Ammon's horn (tissue), 1 donor: ENCODE measurements at places on chromosomes 7 and 10.

GRCh38 chr7:90788052-90788451 is 191.9 kb downstream of the CDK14 start:
- DNase-seq: no peak

- no peak for DNase-seq
Observed at GRCh38 chr7:148185041-148185440, 405.5 kb upstream of the C7orf33 start.

GRCh38 chr10:130079614-130080460 is 30.8 kb downstream of the C10orf143 start:
- DNase-seq: no peak

- no peak for DNase-seq
Observed at GRCh38 chr7:12508554-12508953, 62.0 kb upstream of the SCIN start.

DNA sequence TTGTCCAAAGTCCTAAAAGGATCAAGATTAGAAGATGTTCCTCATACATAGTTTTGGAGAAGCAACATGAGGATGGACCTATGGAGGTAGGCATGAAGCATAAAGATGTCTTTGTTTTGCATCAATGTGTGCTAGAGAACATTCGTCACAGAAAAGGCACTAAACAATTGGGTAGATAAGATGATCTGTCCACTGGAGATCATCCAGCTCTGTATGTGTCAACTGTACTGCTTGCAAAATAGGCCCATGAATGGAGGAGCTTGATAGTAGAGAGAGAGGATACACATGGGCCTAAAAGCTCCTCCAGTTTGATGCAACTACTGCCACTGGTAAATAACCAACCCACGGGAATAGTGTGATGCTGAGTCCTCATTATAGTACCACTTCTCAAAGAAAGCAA is 286.4 kb upstream of the HGF start:
- DNase-seq: no peak

DNA sequence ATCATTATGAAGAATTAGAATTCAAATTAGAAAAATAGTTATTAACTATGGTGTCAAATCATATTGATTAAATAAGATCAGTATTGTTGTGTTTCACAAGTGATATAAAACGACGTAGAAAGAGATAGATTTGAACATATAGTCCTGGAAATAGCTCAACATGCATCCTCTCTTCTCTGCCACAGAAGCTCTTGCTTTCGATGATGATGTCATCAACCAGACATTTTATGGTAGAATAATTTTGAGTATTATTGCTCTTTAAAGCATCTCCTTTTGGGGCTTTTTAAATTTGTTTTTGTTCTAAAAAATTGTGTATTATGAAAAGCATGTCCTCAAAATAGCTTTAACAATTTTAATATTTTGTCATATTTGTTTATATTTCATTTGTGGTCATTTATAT is 95.0 kb downstream of the DGKB start:
- DNase-seq: no peak

DNA sequence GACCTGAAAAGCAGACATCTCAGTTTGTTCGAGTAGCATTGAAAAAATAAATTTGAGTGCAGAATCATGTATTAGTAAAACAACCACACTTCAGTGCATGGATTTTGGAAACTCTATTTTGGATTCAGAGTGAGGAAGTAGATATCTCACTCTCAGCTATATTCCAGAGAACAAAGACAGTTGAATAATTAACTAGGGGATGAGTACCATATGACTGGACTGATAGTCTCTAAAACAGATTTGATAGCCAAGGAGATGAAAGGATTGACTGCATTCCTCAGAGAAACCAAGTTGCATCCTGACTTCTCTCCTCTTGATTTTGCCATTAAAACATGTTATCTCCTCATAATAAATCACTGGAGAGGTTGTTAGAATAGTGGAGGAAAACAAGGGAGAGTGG is 268.4 kb upstream of the SP4 start:
- DNase-seq: no peak

DNA sequence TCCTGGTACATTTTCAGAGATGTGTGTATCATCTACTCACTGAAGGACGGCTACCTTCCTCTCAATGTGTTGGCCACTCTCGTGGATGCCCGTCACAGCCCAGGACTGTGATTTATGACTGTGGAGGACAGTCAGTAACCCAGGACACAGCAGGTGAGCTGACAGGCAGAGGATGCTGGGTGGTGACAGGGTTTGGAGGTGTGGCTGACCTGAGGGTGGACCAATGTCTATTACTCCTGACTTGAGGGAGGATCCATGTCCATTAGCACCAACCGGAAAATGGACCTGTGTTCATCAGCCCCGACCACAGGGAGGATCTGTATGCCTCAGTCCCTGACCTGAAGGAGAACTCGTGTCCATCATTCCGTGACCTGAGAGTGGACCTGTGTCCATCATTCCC is 96.1 kb downstream of the ADCY1 start:
- DNase-seq: no peak
